Stimulated activated CD4-positive, alpha-beta T cell treated with anti-CD3 and anti-CD28 coated beads, Interleukin-1b, Interleukin-23, amount 100 ng/mL, for 48 hours (primary cell): ENCODE measurements at places on chromosomes 6 and 20.

DNA sequence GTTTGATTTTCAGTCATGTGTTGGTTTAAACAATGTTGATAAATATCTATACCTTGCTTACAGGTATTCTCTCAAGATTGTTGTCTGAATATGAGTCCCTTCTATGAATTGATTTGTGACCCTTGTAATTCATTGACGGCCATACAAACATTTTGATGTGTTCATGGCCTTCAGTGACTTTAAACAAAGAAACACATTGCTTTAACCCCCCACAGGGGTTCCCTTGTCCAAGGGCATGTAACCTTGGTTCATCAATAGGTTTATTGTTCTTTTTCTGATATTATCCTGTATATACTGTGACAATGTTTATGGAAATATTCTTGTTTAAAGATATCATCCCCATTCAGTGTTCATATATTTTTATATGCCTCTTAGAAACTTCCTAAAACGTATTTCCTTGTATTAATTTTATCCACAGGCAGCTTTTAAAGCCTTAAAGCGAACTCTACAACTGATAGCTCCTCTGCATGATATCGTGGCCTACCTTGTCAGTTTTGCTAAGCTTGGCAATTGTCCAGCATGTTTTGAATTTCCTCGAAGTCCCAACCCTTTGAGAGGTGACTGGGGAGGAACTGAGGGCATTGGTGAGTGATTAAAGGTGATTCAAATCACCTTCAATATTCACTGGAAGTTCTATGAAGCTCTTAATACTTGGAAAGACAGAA, 87.0 kb downstream of the CD164 start:
- DNase-seq, result no peak

DNA sequence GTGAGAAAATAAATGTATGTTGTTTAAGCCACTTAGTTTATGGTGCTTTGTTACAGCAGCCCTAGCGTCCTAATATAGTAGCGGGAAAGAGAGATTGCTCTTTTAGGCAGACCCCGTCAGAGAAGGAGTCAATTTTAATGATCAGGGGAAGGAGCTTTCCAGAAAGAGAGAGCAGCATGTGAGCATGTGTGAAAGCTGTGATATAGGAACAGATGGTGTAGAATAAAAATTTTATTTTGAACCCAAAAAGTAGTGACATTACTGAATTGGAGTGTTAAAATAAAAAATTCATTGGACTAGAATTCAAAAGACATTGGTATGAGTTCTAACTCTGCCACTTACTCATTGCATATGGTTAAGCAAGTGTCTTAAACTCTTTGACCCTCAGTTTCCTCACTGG, 119.8 kb downstream of the PDE7B start:
- no peak for DNase-seq

DNA sequence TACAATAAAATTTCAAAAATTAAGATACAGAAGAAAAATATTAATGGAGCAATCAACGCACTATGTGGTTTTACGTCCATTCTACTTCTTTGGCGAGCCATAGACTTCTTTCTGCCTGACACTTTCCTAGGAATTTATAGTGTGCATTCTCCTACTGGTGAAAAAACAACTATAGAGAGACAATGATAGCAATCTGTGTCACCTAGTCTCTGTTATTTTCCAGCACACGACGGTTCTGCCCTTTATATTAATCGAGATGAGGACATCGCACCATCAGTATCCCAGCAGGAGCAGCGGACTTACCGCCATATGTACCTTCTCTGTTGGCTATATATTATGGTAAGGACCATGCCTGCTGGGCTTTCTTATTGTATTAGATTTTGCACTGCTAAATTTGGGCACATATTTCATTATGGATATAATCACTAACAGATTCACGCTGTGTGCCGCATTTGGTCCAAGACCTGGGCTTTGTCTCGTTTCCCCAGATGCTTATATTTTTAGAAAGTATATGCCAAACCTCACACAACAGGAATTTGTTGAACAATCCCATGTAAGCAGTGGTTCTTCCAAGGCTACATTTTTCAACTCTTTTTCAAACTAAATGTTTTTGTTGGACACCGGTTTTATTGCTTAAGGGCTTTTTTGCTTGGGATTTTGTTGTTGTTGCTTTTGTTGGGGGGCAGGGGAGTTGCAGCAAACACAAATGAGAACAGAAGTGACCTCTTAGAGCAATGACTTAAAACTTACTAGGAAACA, 166.4 kb downstream of the ADAT2 start:
- no peak for DNase-seq

DNA sequence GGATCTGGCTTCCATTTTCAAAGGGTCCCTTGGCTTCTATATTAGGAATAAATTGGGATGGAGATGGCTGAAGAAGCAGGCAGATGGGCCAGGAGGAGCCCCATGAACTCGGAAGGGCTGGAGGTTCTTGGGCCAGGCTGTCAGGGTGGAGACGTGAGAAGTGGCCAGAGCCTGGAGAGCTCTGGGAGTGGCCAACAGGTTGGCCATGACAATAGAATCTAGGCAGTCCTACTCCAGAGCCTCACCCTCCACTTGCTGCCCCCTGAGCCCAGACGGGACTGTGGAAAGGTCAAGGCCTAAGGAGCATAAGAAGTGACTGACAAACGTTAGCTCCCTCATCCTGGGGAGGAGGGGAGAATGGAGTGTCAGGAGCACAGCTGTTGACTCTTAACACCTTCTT, 62.1 kb downstream of the STK35 start:
- no peak for DNase-seq

DNA sequence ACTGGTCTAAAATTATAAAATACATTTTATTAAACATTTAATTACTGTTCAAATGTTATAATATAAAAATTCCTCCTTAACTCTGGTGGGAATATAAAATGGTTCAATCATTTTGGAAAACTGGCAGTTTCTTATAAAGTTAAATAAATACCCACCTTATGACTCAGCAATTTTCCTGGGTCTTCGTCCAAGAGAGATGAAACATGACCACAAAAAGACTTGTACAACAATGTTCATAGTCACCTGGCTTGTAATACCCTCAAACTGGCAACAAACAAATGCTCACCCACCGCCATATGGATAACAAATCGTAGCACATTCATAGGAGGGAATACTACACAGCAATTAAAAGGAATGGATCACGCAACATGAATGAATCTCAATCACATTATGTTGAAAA, 66.0 kb upstream of the RIN2 start:
- no peak for DNase-seq

DNA sequence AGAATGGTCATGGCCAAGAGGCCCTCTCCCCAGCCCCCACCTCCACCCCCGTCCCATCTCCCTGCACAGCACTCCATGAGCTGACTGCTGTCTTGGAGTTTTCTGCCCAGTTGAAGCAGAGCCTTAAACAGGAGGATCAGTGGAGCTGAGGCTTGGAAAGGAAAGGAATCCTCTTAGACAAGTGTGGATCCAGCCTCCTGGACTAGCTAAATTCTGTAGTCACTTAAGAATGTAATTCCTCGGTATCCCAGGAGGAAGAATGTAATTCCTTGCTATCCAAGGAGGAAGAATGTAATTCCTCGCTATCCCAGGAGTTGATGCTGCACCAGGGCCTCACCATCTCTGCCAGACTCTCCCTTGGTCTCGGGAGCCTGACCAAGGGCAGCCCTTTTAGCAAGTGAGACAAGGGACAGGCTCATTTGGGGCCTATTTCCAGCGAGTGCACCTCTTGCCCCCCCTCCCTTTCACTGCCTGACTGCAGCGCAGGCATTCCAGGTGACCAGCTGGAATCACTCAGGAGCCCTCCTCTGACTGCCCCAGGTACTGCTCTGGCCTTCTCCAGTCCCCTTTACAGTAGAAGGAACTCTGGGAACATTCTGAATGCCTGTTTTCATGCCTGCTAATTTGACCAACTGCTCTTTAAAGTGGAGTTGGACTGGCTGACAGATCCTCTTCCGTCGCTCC, 76.2 kb downstream of the TCP11 start:
- no peak for DNase-seq

GRCh38 chr20:49343246-49343645, 65.4 kb upstream of the ZNFX1 start:
- no peak for DNase-seq

GRCh38 chr20:1983301-1983700, 10.6 kb downstream of the PDYN start:
- DNase-seq, result no peak

DNA sequence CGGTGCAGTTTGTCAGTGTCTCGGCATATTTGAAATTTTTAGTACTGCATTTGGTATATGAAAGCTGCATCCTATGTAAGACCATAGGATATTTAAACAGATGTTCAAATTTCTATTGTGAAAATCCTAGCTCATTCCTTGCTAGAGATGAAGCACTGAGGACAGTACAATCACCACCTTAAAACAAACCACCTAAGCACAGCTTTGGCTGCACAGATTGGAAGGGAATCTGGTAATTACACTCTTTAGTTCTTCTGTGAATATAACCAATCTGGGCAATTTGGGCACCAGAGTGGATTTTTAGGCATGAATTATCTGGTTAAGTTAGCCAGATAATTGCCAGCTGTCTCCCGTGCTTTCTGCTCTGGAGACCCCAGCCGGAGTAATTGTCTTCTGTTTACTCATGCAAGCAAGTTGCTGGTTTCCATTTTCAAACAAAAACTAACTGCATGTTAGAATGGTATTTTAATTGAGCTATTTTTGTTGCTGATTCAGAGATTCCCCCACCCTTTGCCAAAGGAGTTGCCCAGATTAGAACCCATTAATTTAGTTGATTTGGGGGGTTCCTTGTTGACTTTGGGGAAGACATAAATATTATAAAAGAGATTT, 36.9 kb downstream of the E2F3 start:
- no peak for DNase-seq

- DNase-seq, result peak; percentile 36
Observed at GRCh38 chr20:59006864-59007664, at the start of gene CTSZ. CTSZ (minus strand) TSS chr20:59007254; CDS start chr20:59007128, 126 bp downstream.

DNA sequence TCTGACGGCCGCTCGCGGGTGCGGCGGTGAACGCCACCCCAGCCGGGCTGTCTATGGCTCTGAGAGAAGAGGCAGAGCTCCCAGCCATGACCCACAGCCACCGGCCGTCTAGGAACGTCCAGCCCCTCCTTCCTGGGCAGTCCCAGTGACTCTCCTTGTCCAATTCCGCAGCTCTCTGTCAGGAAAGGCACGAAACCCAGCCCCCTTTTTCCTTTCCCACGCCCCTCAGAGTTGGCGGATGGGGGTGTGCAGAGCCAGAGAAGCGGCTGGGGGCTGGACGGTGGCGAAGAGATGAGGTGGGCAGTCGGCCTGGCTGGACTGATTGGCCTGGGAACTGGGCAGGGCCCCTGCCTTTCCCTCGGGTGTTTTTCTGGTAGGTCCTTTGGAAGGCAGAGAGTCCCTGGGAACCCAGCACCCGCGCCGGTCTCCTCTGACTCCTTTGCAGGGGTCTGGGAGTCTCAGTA, 1.5 kb downstream of the EBF4 start:
- DNase-seq, result no peak

- no peak for DNase-seq
Observed at GRCh38 chr6:20203561-20204511, 8.4 kb downstream of the MBOAT1 start.

GRCh38 chr20:38725931-38726803, 1.9 kb downstream of the SLC32A1 start:
- DNase-seq, result peak; percentile 50

GRCh38 chr6:18431581-18431980, 44.4 kb downstream of the RNF144B start:
- DNase-seq, result no peak

DNA sequence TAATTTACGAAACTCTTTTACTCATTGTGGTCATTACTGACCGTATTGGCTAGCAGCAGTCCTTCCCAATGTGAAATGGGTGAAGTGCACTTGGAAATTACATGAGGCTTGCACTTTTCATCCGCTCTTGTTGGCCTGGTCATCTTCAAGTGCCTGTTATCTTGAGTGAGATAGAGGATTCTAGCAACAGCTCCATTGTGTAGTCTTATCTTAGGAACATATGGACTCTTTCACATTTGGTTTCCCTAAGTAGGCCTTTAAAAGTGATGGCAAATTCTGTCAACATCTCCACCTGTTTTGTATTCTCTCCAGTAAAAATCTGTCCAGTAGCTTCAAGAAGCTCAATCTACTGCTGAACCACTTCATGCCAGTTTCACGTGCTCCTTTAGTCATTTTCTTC, 114.8 kb upstream of the MARCKS start:
- DNase-seq, result no peak

GRCh38 chr20:58011947-58012610, 216.4 kb downstream of the ANKRD60 start:
- DNase-seq, result no peak

DNA sequence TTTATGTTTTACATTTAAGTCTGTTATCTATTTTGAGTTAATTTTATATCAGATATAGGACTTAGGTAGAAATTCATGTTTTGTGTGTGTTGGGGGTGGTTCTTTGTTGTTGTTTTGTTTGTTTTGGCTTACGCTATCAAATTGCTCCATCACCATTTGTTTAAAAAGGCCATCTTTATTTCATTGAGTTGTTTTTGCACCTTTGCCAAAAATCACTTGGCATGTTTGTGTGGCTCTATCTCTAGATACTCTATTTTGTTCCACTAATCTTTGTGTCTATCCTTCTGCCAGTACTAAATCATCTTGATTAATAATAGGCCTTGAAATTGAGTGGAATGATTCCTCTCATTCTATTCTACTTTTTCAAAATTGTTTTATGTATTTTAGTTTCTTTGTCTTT, 7.4 kb downstream of the CYP39A1 start:
- no peak for DNase-seq

- DNase-seq, result no peak
Observed at GRCh38 chr20:46636514-46636913, 14.7 kb downstream of the SLC13A3 start.

DNA sequence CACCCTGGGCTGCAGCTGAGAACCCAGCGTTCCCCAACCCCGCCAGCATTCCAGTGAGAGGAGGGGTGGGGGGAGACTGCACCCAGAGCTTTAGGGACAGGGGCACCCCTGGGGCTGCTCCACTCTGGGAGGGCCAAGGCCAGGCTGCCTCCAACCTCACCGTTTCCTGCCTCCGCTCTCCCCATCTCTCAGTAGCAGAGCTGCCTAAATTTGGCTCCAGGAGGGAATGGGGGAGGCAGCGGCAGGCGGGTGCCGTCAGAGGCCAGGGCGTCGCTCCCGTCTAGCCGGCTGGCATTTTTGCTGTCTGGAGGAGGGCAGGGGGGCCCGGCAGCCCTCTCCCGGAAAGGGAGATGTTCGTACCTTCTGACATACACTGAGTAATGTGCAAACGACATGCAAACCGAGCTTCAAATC, 46.6 kb downstream of the NOL4L start:
- DNase-seq, result peak; percentile 31

- DNase-seq, result no peak
Observed at GRCh38 chr6:15038013-15038791, 207.7 kb upstream of the JARID2 start.

DNA sequence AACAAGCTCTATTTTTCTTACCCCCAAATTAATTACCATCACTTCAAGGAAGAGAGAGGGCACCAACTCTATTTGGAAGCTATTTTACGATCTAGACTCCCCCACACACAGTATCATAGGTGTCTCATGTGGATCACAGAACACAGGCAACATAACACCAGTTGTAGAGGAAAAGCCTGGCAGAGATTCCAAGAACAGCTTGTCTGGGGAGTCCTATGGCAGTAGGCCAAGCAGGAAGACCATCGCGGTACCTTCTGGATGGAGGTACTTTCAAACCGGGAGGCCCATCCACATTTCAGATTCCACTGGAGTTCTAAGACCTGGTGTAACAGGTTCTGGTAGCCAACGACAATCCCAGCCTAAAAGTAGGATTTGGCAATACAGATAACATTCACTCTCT, 37.6 kb upstream of the SPDEF start:
- DNase-seq, result no peak
